ENCODE measurements at places on chromosomes 3 and 15.

- peak; percentile 55 for DNase-seq
Observed at GRCh38 chr15:98713585-98714001, 65.3 kb downstream of the IGF1R start.

DNA sequence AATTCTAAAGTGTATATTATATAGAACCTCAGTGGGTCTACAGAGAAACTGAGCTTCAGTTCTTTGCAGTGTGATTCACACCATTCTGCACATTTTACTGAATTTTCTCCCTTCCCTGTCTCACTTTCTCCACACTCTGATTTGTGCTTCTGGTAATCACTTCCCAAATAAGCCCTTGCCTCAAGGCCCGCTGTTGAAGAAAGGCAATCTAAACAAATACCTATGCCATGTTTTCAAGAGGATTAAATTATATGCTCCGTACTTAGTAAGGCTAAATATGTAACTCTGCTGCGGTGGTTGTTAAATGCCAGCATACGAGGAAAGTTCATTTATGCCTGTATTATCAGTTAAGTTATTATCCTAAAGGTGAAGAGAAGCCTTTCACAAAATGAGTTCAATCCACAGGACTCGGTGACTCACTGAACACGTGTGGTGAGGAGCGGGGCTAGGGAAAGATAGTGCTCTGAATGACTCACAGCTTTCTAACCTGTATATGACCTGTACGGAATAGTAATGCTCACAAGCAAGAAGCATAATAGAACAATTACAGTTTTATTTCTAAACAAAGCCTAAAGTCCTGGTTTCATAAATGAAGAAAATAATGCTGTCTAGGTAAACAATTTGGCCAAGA lies 25.1 kb downstream of the CNTN6 start:
- peak; percentile 34 for DNase-seq

DNA sequence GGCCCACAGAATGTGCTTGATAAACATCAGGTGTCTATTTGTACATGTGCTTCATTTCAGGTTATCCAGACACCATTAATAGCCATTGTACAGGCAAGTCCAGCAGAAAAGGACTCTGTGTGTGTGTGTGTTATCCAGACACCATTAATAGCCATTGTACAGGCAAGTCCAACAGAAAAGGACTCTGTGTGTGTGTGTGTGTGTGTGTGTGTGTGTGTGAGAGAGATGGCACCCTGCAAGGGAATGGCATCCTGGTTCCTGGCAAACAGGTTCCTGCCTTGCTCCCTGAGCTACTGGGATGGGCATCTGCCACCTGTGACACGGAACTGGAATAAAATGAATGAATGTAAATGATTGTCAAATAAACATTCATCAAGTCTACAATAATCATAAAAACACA lies 11.7 kb downstream of the SUCLG2 start:
- DNase-seq: no peak

- DNase-seq: no peak
Observed at GRCh38 chr15:61327019-61327631, 98.0 kb upstream of the RORA start.

DNA sequence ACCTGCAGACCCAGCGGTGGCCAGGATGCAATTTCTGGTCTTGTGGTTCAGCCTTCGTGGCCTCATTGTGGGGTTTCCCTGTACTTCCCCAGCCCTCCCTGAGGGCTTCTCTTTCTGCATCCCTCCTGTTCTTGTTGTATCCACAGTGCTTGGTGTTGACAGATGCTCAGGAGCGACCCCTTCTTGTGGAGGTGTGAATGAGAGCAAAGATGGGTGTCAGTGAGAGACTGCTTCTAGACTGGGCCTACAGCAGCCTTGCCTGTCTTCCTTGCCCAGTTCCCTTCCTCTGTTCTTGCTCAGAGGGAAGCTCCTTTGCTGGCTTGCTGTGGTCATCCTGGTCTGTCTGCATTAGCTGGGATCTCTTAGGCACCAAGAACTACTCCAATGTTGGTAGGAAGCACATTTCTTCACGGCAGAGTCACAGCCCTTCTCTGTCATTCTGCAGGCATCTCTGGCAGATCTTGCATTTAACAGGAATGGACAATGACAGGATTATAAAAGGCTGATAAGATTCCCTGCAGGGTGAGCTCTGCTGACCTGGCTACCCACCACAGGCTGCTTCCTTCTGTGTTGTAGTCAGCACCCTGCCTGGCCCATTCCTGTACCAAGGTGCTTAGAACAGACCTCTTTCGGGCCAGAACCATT lies 317.8 kb upstream of the C2CD4B start:
- DNase-seq: no peak

- no peak for DNase-seq
Observed at GRCh38 chr15:69841113-69841828, 256.4 kb downstream of the TLE3 start.

Measured in PC-9 (cell line).